ENCODE measurements at places on chromosomes 12 and 14.

GRCh38 chr12:93318720-93319522, 58.8 kb upstream of the NUDT4 start:
- DNase-seq, result peak; percentile 30

GRCh38 chr14:67387195-67387594, 24.8 kb downstream of the PLEK2 start:
- no peak for DNase-seq

DNA sequence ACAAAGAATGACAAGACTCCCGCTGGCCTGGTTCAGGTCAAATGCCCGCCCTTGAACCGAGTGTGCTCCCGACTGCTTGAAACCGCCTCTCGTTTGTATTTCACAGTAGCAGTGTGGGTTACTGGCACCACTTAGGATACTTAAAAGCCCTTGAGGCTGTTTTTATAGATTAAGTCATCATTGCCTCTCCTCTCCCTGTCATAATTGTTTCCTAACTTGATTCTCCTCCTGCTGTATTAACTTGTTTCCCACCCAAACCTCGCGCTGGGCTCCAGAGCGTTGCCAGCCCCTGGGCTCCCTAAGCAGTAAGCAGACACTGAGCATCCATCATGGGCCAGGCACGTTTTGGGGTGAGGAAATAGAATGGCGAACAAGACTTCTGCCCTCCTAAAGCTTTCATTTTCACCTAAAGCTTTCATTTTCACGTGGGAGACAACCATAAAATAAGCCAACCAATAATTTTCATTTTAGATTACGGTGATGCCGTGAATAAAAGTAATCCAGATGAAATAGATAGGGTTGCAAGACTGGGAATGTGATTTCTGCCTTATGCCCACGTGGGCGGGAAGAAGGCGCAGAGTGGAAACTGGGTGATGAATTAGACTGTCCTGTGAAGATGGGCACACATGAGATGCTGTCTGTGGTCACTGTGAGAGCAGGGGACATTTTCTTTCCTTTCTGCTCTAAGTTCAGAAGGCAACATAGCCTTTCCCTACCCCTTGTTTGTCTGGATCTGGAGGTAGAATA, 97.5 kb downstream of the PPP2R5C start:
- DNase-seq, result peak; percentile 32

DNA sequence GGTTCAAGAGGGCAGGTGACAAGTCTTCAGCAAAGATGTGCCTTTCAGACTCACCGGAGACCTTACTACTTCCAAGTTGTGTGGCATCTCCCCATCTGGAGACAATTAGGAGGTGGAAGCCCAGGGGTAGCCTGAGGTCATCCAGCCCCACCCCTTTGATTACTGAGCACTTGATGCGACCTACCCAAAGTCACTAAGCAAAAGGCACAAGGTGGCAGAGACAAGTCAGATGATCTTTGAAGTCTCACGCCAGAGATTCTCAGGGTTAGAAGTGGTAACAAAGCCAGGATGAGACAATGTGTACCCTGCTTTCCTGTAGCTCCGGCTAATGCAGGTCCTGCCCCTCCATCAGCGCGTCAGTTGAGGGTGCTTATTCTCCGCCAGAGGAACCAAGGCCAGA, 1.4 kb upstream of the FOXN3 start:
- DNase-seq, result no peak

DNA sequence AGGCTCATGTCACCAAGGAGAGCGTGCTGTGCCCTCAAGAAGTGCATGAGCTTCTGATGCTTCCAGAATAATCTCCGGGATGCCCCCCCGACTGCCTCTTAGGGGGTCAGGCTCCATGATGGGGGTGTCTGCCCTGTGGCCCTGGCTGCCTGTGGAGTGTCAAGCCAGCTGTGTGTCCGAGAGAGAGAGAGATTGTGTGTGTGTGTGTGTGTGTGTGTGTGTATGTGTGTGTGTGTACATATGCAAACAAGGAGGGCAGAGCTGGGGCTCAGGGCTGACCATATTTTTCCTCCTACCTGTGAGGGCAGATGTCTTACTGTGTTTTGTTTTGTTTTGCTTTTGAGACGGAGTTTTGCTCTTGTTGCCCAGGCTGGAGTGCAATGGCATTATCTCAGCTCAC, 5.6 kb upstream of the ALDH2 start:
- no peak for DNase-seq

GRCh38 chr14:85583380-85583779, 53.4 kb downstream of the FLRT2 start:
- no peak for DNase-seq

DNA sequence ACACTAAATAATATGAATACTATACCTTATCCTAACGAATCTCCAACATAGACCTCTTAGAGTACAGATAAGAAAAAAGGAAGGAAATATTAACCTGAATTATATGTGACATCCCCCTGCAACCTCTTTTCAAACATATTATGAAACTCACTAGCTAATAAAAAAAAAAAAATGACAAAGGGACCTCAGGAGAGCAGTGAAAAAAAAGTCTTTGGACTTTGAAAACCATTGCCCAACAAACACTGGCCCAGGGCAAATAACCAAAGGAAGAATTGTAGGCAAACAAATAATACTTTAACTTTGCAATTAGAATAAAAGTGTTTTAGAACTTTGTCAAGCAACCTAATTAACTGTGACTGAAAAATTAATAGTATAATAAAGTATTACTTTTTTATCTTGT, 7.7 kb downstream of the SOX5 start:
- DNase-seq, result no peak

DNA sequence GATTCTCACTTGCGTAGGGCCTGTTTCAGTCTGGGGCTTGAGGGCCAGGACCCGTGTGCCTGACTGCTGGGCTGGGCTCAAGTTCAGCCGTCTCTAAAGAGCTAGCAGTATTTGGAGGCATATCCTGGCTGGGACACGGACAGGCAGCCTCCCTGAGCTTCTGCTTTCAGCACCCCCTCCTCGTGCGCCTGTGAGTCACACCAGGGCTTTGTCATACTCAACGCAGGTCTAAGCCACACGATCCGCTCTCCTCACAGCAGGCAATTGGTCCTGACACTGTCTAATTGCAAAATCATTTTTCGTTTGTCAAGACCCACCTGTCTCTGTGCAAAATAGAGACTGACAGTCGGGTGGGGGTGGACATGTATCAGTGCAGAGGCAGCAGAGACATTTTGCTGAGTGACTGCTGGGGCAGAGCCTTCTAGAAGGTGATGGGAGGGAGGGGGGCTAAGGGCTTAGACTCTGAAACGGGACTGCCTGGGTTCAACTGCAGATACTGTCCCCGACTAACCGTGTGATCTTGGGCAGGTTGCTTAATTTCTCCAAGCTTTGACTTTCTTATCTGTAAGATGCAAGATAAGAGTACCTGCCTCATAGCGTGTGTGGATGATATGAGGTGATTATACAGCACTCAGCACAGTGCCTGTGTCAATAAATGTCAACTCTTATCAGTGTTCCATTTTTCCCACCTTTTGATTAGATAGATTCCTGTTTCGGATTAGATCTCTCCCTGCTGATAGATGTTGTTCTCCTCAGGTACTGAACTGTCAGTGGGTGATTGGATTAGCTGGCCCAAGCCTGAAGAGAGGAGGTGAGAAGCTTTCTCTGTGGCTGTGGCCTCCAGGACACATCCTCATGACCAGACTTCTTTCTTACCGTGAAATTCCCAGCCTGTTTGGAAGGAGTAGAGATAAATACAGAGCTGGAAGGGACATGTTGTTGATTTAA, 53.1 kb downstream of the KCNA1 start:
- DNase-seq, result peak; percentile 13

DNA sequence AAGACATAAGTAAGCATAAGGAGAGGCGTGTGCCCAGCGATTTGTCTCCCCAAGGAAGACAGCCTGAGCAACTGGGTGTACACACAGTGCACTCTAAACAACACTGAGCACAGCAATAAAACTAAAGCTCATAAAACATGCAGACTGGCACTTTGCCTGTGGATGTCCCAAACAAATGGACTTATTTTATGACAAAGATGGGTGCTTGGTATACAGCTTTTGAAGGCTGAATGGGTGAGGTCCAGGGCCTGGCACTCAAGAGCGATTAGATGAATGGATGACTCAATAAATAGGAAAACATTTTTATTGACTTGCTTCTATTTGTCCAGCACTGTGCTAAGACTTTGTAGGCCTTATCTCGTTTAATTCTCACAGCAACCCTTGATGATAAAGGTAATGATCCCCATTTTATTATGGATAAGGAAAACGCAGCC, 28.5 kb downstream of the LGMN start:
- no peak for DNase-seq

DNA sequence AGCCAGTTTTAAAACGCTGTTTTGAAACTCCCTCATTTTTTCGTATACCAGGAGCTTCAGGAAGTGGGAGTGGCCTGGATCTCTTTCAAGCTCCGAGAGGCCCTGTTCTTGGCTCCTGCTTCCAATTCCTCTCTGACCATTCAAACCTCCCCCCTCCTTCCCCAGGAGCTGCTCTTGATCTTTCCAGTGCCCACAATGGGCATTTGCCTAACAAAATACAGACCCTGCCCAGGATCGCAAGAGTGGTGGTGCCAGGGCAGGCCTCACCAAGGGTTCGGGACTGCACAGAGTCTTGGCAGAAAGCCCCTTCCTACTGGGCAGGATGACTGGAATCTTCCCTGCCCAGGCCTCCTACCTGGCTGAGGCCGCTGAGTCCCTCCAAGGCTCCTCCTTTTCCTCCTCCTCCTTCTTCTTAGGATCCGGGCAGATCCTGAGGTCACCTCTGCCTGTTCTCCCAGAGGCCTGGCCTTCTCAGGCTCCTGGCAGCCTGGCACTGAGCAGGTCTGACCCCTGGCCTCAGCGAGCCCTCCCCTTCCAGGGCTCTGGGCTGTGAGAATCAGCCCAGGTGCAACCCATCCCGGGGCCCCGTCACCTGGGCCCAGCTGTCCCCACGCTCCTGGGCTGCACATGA, 46.9 kb upstream of the NOS1 start:
- no peak for DNase-seq
